ENCODE measurements at places on chromosomes 13 and 19.

- no peak for DNase-seq
These were observed 19.9 kb upstream of the DHRS12 start for GRCh38 chr13:51823863-51824262.

DNA sequence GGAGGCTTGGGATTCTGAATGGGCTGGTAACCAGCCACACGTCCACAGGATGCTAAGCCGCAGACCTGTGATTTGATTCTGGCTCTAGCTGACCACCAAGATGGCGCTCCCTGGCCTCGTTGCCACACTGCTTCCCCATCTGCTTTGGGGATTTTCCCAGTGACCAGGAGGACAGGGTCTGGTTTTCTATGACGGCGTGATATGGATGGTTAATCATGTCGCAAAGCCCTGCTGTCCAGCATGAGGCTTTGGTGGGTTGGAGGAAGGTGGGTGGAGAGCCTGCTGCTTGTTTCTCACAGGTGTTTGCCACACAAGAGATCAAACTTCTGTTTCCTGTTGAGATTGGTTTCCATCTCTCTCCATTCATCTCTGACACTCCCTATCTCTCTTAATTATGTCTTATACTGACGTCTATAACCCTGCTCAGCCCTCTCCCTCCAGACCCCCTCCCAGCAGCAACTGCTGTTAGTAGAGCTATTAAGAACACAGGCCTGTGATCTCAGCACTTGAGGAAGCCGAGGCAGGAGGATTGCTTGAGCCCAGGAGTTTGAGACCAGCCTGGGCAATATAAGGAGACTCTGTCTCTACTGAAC lies 102.7 kb downstream of the SIPA1L3 start:
- DNase-seq, result no peak

GRCh38 chr13:49756263-49756662 lies 36.2 kb downstream of the KPNA3 start:
- DNase-seq, result no peak

GRCh38 chr13:99303863-99304521 lies 3.2 kb downstream of the GPR183 start:
- no peak for DNase-seq

DNA sequence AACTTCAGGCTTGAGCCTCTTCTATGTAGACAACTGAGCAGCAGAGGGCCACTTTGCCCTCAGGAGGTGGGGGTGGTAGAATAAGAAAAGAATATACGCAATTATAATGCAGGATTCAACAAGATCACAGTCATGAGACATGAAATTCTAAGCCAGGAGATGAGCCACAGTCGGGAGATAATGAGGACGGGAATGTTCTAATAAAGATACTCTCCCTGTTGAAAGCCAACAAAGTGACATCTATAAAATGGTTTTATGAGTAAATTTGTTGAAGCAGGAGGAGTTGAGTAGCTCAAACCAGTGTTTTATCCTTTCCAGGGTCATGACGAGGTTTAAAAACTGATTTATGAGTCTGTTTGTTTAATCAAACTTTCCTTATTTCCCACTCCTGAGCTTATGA lies 152.0 kb upstream of the SERP2 start:
- DNase-seq, result no peak

DNA sequence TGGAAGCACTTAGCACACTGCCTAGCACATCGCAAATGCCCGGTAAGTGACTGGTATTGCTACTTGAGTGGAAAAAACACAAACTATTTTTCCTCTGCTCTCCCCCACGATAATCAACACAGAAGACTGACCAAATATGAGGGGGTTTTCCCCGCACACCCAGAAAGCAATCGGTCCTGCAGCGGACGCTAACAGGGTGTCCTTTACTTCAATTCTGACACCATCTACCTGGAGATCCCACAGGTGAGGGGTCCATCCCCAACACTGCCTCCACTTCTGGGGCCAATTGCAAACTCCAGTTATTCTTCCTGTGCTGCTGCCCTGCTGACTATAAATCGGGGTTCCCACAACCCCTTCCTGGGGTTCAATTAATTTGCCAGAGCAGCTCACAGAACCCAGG lies 26.2 kb upstream of the PLEKHF1 start:
- no peak for DNase-seq

DNA sequence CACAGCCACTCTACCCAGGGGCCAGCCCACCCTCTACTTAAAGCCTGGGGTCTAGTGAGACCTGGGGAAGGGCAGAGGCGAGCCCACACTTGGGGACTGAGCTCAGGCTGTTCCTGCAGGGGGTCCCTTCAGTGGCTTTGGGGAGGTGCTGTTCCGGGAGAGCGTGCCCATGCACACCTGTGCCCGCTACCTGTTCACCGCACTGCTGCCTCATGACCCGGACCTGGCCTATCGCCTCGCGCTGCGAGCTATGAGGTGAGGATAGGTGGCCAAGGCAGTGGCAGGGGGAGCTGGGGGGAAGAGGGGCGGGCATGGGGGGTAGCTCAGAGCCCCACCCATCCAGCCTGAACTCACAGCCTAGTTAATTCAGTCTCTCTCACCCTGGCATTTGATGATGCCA lies 24.0 kb downstream of the ZSWIM4 start:
- no peak for DNase-seq

DNA sequence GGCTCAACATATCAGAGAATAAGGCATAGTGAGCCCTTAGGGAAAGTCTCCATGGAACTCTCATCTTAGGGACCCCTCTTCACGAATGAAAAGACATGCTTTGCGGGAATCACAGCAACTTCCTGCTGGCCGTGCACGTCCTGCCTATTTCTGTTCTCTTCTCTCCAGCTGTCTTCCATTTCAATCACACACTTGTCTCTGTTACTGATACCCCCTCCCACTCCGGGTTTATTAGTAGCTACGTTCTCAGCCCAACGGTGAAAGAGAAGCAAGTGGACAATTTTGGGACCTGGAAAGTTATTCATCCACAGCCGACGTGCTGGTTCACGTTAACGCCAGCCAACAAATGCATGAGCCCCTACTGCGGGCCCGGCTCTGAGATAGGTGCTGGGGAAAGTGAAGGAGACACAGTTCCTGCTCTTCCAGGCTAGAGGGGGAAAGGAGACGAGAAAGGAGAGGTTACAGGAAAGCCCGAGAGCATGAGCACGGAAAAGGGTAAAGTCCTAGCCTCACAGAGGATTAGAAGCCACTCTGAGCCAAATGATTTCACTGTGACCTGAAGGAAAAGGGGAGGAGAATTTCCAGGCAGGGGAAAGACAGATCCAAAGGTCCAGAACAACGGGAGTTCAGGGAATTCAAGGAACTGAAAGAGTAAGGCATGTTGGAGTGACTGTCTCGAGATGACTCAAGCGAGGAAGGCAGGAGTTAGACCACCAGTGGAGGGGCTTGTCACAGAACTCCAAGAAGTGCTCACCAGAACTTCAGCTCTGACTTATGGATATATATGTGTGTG lies 81.8 kb upstream of the CLDN10 start:
- DNase-seq, result no peak

DNA sequence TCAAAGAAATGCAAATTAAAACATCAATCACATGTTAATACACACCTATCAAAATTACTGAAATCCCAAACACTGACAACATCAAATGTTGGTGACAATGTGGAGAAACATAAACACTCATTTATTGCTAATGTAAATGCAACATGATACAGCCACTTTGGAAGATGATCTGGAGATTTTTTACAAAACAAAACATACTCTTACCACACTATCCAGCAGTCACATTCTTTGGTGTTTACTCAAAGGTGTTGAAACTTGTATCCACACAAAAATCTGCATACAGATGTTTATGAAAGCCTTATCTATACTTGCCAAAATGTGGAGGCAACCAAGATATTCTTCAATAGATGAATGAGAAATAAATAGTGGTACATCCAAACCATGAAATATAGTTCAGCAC lies 1219.5 kb upstream of the PCDH20 start:
- DNase-seq, result no peak

DNA sequence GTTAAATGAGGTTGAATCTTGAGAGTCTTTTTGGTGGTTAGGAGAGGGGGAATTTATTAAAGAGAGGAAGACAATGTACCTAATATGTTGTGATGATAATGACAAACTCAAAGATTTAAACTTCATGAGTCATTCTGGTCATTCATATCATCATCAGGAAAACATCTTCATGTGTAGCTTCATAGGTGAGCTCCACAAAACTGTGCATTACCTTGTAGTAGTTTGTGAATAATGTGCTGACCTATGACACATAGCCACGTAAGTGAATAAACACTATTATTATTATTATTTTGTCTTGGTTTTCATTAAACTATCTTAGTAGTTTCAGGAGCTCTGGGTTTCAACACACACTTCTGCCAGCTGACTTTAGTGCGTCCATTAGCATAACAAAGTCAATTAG lies 997 bp upstream of the GPC6 start:
- no peak for DNase-seq

GRCh38 chr19:16384688-16385087 lies 60.1 kb downstream of the KLF2 start:
- DNase-seq, result no peak

DNA sequence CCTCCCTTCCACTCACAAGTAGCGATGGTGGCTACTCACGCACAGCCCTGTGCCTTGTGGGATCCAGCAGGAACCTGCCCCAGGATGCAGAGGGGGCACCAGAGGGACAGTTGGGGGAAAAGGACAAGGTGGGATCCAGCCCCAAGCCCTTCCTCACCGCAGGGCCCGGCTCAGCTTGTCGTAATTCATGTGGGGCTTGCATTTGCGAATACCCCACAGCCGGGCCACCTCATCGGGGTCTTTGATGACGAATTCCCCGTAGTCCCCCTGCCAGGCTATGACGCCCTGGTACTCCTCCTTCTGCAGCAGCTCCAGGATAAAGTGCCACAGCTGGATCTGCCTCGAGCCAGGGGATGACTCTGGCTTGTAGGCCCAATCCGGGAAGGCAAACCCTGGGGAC lies 18.5 kb downstream of the ERFL start:
- no peak for DNase-seq

GRCh38 chr13:73428137-73428536 lies 369.3 kb downstream of the KLF5 start:
- DNase-seq, result no peak

GRCh38 chr19:43439032-43439708 lies 24.5 kb downstream of the TEX101 start:
- no peak for DNase-seq

DNA sequence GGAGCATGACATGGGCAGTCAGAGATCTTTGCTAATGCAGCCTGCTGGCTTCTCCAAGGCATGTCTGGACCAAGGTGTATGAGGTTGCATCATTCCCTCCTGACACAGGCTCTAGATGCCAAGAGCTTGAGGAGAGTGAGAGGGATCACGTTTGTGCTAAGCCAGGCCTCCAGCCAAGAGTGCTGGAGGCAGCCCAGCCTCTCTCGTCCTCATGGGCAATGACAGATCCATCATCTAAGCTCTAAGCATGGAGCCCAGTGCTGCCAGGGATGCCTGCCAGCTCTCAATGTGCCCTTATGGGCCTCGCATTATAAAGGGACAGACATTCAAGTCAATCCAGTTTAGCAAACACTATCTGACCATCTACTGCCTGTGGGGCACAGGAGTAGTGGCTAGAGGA lies 136.3 kb upstream of the VSTM2B start:
- DNase-seq, result no peak

- DNase-seq, result no peak
These were observed 1.3 kb downstream of the EXOSC8 start for GRCh38 chr13:37001921-37002250.

GRCh38 chr13:106121173-106121754 lies 414.2 kb downstream of the EFNB2 start:
- DNase-seq, result no peak

All from nephron progenitor cell (in vitro differentiated cells).